ENCODE measurements at places on chromosomes 6 and 20.

DNA sequence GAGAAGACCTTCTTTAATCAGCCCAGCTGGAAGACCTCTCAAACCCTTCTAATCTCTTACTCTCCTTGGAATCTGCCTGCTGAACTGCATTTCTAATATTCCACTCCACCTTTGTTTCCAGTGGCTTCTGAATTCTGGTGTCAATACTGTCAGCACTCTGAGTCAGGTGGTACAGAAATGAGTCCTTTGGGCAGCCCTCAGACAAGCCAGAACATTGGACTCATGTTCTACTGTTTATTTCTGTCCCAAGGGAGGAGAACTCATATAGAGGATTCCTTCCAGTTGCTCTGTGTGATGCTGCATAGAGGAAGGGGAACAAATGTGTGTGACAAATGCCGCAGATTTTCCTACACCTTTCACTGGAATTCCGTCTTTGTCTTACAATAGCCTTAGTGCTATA lies 114.8 kb downstream of the PHF3 start:
- no peak for DNase-seq

DNA sequence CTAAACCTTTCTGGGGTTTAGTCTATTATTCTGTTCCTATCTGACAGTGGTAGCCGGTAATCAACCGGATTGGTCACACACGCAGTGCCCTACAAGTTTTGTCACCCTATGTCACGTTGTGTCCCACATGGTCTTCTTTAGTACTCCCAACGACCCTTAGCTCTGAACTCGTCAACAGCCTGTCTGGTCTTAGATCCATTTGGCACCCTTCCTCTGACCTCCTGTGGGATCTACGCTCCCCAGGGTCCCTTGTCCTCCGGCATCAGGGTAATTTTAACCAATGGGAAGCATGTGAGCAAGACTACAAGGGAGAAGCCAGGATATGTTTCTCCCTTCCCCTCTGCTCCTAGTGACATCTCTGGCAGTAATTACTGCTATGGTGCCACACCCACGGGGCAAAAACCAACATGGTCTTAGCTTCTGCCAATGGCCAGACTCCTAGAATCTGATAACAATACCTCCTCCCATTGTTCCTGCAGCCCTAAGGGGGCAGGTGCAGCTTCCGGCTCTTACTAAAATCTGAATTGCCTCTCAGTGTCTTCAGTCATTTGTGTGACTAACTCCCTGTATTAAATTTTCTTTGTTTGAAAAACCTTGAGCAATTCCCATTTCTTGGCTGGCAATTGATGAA lies 56.6 kb downstream of the MAFB start:
- DNase-seq: no peak

GRCh38 chr20:62614961-62615680 lies 27.2 kb upstream of the SLCO4A1 start:
- DNase-seq: no peak

DNA sequence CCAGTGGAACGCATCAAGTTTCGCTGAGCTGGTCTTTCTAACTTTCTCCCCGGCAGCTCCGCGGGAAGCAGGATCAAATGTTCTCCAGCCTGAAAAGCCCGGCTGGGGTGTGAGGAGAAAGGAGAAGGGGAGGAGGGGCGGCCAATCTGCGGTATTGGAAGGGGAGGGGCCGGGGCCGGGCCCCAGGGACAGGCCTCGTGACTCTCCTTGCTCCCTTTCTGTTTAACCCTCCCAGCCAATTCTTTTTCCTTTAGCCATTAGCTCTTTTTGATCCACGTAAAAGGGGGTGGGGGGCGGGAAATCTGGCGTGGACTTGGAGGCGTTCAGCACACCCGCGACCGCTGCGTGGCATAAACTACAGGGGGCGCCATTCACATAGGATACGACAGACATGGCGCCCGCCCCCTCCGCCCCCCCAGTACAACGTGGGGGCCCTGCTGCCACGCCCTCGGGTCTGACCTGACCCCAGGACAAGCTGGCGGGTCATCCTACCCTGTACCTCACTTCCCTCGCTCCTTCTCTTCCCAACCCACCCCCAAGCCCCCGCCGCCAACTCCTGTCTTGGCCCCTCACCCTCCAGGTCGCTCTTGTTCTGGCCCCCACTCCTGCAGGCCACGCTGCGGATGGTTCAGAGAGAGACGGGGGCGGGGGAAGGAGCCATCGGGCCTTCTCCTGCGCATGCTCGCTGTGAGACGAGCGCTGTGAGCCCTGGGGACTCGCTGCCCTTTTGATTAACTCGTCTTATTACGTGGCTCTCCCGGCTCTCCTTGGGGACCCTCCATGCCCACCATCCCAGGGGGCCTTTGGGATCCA lies 7.8 kb upstream of the MDGA1 start:
- DNase-seq: peak; percentile 68

- DNase-seq: no peak
Measured at GRCh38 chr6:36627801-36628246, 33.7 kb downstream of the SRSF3 start.
